ENCODE measurements at places on chromosomes 16 and 17.

- no peak for DNase-seq
These were observed 85.5 kb downstream of the WWP2 start for GRCh38 chr16:69847643-69848042.

DNA sequence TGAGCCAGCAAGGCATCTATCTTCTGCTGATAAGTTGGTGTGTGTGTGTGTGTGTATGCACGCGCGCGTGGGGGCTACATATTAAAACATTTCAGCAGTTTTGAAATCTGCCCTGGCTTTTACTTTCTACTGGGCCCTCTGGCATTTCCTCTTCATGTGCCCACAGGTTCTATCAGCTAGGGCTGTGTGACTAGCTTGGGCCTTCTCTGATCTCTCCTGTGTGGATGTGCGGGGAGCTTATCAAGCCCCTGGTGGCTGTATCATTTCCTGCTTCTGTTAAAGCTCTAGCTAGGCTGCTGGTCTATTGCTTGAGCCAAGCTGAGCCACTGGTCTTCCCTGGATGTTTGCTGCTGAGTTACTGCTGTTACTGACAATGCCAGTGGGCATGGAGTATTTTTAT, 132.5 kb downstream of the AATF start:
- no peak for DNase-seq

DNA sequence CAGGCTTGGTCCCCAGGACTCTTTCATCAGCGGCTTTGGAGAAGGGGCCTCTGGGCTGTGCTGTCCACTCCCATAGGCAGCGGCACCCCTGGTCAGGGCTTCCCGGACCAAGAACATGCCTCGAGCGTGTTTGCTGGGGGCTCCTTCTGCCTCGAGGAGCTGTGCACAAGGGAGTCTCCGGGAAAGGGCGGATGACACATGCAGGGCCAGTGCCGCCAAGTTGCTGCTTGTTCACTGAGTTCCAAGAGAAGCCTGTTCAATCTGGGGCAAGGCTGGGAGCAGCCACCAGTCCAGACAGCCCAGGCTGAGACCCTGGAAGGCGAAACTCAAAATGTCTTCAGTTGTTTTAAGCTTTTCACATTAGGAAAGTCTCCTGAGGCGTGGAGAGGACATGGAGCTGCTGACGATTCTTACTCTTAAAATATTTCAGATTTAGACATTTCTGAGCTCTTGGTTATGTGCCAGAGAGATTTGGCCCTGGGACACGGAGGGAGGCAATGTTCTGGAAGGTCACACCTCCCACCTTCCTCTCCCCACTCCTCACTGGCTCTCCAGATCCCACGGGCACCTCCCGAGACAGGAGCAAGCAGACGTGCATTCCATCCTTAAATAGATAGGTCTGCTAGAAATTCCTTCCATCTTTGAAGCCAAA, 84.5 kb upstream of the ZNF469 start:
- no peak for DNase-seq

DNA sequence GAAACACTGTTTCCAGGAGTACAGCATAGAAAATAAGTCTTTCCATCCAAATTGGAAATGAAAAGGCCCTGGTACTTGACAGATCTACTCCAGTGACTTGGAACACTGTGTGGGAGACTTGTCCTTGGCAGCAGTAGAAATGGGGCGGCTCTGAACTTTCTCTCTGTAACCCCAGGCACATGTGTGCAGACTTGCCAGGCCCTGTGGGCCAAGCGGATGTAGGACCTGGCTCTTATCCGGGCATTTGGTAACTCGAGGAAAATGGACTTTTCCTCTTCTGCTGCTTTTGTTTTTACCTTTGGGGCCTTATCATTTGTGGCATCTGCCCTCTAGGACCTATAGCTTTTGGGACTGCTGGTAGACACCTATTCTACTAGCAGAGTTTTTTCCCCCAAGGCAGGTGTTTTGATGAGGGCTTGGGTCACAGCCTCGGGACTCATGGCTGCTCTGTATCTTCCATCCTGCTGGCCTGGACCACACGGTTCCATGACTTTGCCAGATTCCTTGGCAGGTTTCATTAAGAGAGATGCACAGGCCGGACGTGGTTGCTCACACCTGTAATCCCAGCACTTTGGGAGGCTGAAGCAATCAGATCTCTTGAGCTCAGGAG, 43.5 kb downstream of the SMPD3 start:
- DNase-seq: no peak

GRCh38 chr16:46717692-46718091, 28.2 kb downstream of the ORC6 start:
- no peak for DNase-seq

- DNase-seq: no peak
These were observed 83.5 kb downstream of the GP2 start for GRCh38 chr16:20243731-20244281.

GRCh38 chr17:3485481-3486068, 9.8 kb downstream of the ASPA start:
- no peak for DNase-seq
